Stimulated activated CD4-positive, alpha-beta T cell treated with anti-CD3 and anti-CD28 coated beads, Interleukin-4, amount 100 ng/mL, for 48 hours (primary cell): ENCODE measurements at places on chromosomes 6 and 20.
A peak's percentile ranks its signal among the peaks of the same experiment; 100 is the strongest.

DNA sequence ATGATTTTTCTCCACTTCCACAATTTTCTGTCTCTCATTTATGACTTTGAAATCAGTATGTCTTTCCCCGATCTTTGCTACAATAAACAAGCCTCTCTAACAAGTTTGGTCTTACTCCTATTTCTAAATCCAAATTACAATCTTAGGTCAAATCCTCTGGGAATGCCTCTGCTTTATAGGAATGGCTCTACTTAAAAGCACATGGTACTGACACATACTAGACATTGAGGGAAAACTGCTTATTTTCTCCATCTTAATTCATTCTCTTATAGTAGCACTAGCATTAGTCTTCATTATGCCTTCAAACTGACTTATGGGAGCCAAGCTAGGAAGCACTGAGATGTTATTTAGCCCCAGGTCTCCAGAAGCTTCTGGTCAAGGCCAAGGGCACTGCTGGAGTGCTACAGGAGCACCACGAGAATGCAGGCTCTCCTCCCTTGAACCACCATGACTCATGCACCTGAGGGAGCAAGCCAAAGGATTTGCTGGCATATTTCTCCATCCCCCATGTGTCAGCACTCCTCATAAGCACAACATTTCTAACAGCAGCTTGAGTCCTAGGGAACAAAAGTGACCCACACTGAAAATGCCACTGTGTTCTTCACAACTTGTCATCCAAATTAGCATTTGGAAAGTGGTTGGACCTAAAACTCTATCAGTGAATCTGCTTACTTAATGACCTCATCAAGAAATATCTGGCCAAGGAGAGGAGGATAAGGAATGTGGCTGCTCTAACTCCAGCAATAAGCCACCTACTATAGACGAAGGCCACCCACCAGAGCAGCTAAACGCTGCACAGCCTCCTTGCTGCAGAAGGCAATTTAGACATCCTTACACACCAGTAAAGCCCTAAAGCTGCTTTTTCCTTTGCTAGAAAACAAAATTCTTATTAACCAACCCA is 156.8 kb upstream of the KCNQ5 start:
- no peak for DNase-seq

DNA sequence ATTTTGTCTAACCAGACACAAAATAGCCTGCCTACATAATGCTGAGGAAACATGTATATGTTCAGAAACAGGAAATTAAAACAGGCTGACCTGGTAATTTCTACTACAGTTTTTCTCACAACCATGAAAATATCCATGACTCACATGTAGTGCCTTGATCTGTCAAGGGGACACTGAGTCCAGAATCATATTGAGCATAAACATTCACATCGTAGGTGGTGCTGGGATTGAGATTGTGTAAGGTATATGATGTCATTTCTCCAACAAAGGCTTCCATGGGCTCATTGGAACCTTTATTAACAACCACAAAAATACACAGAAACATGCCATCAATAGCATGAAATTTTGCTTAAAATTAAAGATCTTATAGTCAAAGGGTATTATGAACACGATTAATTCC is 80.9 kb downstream of the COL12A1 start:
- DNase-seq: no peak

GRCh38 chr20:45470262-45470931 is 844 bp downstream of the WFDC2 start:
- DNase-seq: no peak

GRCh38 chr6:64301307-64302236 is 666.0 kb downstream of the PHF3 start:
- no peak for DNase-seq

DNA sequence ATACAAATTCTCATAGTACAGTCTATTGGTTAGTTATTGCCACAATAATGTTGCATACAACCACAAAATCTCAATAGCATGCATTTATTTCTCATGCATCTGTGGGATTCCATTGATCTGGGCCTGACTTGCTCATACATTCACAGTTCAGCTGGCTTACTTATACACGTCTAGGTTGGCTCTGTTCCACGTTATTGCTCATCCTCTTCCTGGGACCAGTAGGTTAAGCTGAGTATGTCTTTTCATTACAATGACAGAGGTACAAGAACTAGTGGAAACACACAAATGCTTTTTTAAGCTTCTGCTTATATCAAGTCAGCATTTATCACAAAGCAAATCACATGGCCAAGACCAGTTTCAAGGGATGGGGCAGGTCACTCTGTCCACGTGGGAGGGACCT is 485.3 kb upstream of the BTBD3 start:
- no peak for DNase-seq

DNA sequence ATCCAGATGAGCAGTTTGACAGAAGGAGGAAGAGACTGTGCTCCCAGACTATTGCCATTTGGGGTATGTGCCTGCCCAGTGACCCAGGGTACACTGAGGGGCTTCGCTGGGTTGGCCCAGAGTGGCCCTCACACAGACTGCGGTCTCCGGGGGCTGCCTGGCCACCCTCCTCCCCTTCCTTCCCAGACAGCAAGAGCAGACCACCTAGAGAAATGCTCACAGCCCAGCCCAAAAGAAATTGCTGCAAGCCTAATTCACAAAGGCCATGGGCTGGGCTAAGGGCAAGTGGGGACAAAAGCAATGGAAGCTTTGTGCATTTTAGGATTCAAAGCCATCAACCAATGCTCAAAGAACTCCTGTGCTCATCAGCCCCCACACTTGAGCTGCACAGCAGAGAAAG is 277.6 kb downstream of the CDC5L start:
- DNase-seq: no peak

DNA sequence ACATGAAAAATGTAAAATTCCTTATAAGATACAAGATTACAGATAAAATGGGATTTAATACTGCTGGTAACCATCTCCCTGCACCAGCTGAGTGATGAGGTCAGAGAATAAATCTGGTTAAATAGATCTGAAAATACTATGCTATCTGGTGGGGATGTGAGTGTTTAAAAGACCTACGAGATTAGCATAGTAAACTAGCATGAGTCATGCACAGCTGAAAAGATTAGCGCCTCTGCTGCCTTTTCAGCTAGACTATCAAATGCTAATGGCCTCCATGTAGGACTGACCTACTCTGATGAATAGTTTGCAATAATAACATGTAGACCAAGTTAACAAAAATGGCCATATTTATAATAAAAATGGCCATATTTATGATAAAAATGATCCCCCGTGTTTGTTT is 553.3 kb downstream of the C6orf118 start:
- no peak for DNase-seq

GRCh38 chr6:158257425-158257759 is 54.9 kb upstream of the TULP4 start:
- DNase-seq: no peak

- DNase-seq: no peak
Observed at GRCh38 chr20:21087862-21088540, 18.2 kb downstream of the LINC00237 start.

GRCh38 chr6:34667481-34668238 is 28.9 kb downstream of the ILRUN start:
- no peak for DNase-seq

- DNase-seq: no peak
Observed at GRCh38 chr6:28767691-28768090, 156.1 kb downstream of the TRIM27 start.

GRCh38 chr6:137044366-137045221 is at the start of gene IL20RA:
IL20RA (minus strand) TSS chr6:137044965; CDS start chr6:137044728, 237 bp downstream.
- no peak for DNase-seq

GRCh38 chr6:75997696-75998095 is 74.8 kb downstream of the IMPG1 start:
- no peak for DNase-seq

DNA sequence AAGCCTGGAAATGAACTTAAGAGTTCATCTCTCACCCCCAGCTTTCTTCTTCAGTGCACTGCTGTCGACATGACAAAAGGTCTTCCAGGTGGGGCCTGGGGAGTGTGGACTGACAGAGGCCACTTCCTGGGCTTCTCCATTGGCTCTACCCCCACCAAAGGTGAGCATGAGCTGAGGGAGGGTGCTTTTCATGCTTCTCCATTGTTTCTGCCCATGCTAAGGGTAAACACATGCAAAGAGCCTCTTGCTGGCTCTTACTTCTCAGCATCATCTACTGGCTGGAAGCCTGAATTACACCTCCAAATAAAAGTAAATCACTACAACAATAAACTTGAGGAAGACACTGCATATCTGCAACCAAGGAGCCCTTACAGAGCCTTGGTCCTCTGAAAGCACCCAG is 227.2 kb downstream of the EPM2A start:
- DNase-seq: no peak

GRCh38 chr20:49392745-49393144 is 89.7 kb downstream of the KCNB1 start:
- DNase-seq: no peak

DNA sequence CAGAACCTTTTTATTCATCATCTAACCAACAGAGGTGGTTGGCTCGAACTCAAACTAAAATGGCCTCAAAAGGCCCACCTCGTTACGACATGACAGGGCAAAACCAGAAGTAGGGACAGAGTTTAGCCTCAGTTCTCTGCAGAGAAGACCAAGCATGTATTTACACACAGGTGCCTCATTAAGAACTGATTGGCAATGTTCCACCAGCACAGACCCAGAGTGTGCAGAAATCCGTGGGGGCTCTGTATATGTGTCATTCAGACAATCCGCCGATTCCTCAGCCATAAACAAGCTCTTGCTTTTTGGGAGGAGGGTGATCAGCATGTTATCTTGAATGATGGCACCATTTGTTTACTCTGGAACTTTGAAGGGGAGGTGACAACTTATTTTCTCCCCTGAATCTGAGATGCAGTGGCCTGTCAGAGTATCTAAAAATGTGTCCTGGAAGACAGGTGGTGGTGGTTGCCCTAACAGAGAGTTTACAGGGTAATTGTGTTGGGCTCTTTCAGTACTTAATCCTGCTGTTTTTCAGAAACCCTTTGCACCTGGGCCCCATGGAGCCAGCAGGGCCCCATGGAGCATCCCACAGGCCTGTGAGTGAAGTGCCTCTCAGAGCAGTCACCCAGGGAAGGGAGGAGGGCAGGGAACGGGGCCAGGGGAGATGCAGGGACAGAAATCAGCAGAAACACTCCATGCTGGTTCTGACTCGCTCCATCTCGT is 29.1 kb upstream of the C20orf203 start:
- no peak for DNase-seq

GRCh38 chr6:45442716-45443115 is 65.0 kb upstream of the SUPT3H start:
- DNase-seq: no peak

DNA sequence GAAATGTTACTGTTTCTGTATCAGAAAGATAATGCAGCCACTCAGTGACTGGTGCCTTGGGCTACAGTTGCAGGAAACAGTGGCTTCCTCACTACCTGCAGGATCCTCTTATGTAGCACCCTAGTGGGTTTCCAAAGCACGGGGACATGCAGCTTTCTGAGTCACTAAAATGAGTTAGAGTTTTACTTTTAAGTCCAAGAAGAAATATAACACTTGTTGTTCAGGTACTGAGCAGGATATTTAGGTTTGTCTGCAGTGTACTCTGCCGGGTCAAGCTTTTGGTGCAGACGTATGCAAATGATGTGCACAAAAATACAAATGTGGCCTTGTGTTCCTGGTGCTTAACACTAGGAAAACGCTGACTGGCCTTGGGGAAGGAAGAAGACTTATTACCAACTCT is 22.0 kb downstream of the ACSS1 start:
- no peak for DNase-seq

- DNase-seq: no peak
Observed at GRCh38 chr6:41548841-41549642, 2.9 kb downstream of the FOXP4 start.

DNA sequence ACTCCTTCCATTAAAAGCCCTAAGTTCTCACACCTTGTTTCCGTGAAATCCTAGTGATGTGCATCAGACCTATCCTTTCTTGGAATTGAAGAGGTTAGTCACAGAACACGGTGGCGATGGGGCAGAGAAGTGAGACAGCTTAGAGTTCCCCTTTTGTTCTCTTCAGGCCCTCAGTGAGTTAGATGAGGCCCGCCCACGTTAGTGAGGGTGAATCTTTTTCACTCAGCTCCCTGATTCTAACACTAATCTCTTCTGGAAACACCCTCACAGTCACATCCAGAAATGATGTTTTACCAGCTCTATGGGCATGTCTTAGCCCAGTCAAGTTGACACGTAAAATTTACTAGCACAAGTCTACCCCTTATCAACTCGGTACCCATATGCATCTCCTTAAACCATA is 172.7 kb upstream of the NOX3 start:
- DNase-seq: peak; percentile 15

GRCh38 chr6:147691446-147691845 is 183.0 kb downstream of the SAMD5 start:
- DNase-seq: no peak

DNA sequence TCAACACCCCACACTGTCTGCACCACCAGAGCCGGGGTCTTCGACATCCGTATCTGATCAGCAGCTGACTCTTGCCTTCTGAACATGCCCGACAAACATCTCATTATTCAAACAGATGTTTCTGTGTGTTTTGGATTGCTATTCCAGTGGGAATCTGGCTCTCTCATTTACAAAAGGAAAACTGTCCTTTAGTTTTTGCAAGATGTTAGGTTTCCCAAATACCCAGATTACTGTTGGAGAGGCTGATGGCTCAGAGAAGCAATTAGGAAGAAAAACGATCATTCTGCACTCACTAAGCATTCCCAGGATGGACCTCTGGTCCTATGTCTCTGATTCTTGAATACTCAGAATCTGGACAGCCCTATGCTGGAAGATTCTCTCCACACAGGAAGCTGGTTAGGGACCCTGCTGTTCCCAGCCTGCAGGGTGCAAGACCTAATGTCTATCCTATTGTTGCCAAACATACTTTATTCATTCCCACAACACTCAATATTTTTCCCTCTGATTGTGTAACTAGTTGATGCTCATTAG is 532.9 kb downstream of the CDH26 start:
- DNase-seq: no peak

DNA sequence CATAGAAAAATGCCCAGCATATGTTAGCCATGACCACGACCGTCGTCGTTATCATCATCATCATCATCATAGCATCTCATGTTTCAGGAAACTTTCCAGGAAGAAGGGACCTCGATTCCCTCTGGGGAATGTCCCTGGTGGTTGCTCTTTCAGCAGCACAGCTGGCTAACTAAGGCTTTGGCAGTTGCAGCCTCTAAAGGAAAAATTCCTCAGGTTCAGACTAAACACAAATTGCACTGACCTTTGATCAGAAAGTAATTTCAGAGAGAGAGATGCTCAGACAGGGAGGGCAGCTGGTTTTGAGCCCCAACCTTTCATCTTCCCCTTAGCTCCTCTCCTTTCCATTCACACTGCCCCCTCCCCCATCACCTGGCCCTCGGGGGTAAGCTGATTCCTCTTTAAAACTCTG is 5.6 kb upstream of the CFB start:
- no peak for DNase-seq

GRCh38 chr20:50049442-50050026 is 63.4 kb downstream of the UBE2V1 start:
- no peak for DNase-seq

GRCh38 chr6:26087284-26088115 is at the start of gene HFE:
HFE (plus strand) TSS chr6:26087429; CDS start chr6:26087441, 12 bp downstream.
- DNase-seq: peak; percentile 16

GRCh38 chr6:80528115-80528514 is 421.6 kb downstream of the BCKDHB start:
- DNase-seq: no peak

DNA sequence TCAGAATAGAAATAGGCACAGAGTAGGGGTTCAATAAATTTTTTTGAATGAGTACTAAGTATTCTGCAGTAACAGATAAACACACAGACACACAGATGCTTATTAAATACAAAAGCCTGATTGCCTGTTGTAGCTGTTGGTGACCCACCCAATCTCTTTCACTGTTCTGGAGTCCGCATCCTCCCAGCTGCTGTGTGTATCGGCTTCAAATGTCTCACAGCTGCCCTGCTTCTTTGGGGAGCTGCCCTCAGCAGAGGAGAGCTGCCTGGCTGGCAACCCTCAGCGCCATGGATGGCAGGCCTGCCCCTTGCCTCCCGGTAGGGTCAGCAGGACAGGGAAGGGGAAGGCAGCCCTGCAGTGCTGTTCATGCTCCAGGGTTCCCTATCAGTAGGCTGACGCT is 85.9 kb upstream of the PRND start:
- no peak for DNase-seq
